Anterior cingulate cortex (tissue), 58 donors: ENCODE measurements at places on chromosomes 4 and X.
A peak's percentile ranks its signal among the peaks of the same experiment; 100 is the strongest.

GRCh38 chr4:167421201-167421600 lies 186.9 kb upstream of the SPOCK3 start:
- DNase-seq: no peak

- DNase-seq: no peak
Measured at GRCh38 chr4:47505666-47506065, 20.6 kb downstream of the ATP10D start.

- no peak for DNase-seq
Measured at GRCh38 chr4:18859468-18859867, 837.9 kb upstream of the LCORL start.

DNA sequence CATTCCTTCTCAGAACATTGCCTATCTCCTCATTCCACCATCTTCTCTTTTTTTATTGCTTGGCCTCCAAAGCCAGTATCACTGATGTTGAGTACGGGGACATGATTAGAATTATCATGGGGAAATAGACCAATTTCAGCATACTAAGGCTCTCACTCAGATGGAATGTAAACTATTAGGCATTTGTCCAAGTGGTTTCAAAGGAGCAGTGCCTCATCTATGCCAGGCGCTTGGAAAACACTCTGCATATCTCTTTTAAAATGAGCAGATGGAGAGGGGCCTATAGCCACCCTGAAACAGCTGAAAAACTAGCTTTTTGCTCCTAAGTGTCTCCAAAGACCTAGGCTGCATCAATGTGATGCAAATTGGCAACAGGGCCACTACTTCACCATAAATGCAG lies 150.8 kb upstream of the DIPK2B start:
- DNase-seq: no peak

- no peak for DNase-seq
Measured at GRCh38 chr4:109494563-109494962, 60.9 kb downstream of the SEC24B start.

DNA sequence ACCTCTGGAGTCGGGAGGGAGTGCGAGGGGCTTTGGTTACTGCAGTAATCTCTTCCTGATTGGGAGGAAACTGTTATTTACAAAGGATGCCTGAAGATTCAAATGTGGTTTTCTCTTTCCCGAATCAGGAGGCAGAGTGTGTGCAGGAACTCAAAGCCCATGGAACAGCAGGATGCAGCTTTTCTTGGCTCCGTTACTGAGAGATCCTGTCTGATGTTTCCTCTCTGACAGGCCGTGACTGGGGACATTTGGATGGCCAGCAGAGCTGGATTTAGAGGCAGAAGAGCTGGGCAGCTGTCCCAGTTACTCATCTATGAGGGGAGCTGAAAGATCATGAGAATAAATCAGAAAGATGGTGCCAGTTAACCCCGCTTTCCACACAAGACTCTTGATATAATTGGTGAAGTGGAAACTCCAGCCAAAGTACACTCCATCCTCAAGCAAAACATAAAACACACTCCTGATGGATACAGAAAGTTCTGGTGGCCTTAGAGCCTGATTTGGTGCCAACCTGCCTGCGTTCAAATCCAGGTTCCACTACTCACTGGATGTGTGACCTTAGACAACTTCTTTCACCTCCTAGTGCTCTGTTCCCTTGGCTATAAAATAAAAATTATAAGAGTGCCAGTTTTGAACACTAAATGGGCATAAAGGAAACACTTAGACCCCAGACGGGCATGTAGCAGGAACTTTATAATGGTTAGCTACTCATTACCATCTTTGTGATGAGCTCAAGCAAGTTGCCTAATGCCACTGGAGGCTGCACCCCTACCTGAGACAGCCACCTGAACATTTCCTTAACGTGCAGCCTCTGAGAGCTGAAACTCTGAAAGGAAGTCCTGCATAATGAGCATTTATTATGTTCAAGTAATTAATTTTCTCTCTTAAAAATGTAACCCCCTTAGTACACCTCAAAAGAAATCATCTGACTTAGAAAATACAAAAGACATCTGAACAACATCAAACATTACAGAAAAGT lies 349.0 kb upstream of the GATB start:
- DNase-seq: peak; percentile 17

- DNase-seq: no peak
Measured at GRCh38 chr4:72951628-72952027, 117.9 kb downstream of the COX18 start.

- no peak for DNase-seq
Measured at GRCh38 chrX:44228621-44229020, 114.9 kb downstream of the EFHC2 start.

DNA sequence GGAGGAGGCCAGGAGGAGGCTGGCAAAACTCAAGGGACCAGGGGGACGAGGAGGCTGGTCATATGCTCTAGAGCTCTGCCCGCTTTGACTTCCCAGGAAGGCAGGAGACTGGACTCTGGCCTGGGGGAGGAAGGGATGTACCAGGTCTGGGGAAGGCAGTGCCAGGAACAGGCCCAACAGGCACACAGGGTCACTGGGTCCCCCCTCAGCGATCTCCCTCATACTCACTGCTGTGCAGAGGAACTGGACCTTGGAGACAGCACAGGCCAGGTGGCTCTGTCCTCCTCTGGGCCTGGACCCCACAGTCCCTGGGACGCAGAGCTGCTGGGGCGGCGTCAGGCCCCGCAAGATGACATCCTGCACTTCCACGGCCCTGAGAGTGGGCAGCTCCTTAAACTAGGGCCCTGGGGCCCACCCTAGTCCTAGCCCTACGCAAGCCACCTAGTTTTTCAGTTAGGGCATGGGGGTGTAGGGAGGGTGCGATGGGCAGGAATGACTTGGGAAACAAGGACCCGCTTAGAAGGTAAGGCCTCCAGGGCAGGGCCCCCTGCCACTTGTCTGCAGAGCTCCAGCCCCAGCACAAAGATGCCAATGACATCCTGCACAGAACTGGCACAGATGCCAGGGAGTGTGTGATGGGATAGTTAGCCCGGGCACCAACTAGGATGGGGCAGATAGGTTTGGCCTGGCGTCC lies 59.5 kb downstream of the HTRA3 start:
- no peak for DNase-seq

DNA sequence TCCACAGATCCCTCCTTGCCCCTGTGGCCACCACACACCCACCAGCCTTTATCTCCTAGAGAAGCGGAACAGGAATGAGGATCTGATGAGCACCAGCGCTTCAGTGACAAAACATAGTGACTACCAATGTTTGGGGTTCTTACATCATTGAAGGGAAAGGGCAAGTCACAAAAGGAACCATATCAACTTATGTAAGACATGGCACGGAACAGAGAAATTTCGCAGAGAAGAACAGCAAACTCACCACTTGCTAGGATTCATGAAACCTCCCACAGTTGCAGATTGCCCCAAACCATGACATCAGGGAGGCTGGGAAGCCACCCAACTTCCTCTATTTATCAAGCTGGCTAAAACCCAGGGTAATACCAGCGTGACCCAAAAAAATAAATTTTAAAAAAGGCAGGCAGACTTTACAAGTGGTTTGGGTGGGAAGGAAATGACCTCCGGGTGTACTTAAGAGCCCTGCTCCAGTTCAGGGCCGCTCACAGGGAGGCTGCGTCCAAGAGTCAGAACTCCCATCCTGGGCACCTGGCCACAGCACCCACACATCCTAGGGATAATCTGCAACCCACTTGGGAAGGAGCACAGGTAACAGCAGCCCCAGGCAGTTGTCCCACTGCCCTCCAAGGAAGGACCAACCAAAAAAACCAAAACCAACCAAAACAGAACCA lies 36.0 kb downstream of the ADGRG2 start:
- DNase-seq: no peak

DNA sequence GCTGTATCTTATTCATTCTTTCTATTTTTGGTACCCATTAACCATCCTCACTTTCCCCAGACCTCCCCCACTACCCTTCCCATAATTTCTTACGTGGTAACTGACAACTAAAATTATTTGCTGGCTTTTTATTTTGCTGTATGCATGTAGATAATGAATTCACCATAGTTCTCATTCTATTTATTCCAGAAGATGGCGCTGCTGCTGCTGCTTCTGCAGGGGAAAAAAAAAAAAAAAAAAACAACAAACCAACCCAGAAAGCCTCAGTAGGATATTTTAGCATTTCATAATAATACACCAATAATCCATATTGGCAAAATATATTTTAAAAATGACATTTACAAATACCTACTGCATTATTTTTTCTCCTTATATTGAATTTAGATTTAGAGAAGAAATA lies 416.6 kb upstream of the MAGEB18 start:
- DNase-seq: no peak

DNA sequence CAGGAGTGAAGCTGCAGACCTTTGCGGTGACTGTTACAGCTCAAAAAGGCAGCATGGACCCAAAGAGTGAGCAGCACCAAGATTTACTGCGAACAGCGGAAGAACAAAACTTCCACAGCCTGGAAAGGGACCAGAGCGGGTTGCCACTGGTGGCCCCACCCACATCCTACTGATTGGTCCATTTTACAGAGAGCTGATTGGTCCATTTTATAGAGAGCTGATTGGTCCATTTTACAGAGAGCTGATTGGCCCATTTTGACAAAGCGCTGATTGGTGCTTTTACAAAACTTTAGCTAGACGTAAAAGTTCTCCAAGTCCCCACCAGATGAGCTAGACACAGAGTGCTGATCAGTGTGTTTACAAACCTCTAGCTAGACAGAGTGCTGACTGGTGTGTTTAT lies 134.2 kb upstream of the FRG1 start:
- DNase-seq: no peak

GRCh38 chr4:41207291-41207831 lies 7.0 kb downstream of the APBB2 start:
- DNase-seq: no peak

- DNase-seq: peak; percentile 23
Measured at GRCh38 chrX:51332188-51332942, at the start of gene NUDT10. TSS of gene NUDT10 (plus strand) at chrX:51332822. CDS start at chrX:51332966, 144 bp downstream.

GRCh38 chrX:69299285-69299684 lies 134.0 kb upstream of the PJA1 start:
- DNase-seq: no peak

- no peak for DNase-seq
Measured at GRCh38 chrX:118963159-118963558, 11.3 kb upstream of the LONRF3 start.

DNA sequence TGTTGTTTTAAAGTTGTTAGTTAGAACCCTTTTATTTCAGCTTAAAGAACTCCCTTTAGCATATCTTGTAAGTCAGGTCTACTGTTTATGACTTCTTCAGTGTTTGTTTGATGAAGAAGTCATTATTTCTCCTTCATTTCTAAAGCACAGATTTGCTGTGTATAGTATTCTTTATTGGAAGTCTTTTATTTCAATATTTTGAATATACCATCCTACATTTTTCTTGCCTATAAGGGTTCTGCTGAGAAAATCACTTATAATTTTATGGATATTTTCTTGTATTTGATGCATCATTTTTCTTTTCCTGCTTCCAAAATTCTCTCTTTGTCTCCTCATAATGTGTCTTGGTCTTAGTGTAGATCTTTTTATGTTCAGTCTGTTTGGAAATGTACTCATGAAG lies 134.5 kb downstream of the CPXCR1 start:
- no peak for DNase-seq

DNA sequence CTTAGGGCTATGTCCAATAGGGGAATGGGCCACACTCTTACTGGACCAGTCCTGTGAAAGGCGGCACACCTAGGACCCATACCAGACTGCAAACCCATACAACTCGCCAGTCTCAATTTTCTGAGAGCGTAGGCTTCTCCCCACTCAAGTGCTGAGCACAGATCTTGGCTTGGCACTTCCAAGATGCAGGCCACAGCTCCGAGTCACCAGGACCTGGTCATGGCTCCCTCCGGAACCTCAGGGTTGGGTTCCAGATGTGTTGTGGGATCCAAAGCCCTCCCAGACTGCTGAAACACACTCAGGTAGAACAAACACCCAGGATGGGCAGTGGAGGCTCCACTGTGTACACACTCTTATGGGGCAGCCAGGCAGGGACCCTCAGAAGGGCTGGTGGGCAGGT lies 103.3 kb downstream of the TMEM144 start:
- no peak for DNase-seq

- no peak for DNase-seq
Measured at GRCh38 chr4:145186729-145187128, 6.3 kb upstream of the OTUD4 start.

- no peak for DNase-seq
Measured at GRCh38 chr4:109499513-109499912, 60.5 kb upstream of the MCUB start.
